NCI-H1092 (cell line): ENCODE measurements at places on chromosomes 2 and 18.

DNA sequence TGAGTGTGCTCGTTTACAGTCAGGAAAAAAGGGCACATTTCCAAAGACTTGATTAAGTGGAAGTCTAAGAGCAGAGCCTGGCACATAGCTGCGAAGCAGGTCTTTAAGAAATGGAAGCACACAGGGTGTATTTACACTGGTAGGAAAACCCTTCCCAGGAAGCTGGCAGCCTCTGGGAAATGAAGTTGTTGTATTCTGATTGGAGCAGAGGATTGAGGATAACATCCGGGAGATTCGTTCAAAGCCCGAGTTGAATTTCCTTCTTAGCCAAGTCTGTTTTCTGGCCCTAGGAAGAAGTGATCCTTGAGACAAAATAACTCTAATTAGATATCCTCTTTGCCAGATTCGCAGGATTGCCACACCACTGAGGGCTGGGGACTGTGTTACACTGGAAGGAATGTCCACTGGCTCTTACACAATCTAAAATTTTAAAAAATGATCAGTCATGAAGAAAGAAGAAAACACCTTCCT is 75.9 kb downstream of the ITGB1BP1 start:
- DNase-seq, result no peak

GRCh38 chr2:188678882-188679281 is 295.3 kb upstream of the COL3A1 start:
- no peak for DNase-seq

DNA sequence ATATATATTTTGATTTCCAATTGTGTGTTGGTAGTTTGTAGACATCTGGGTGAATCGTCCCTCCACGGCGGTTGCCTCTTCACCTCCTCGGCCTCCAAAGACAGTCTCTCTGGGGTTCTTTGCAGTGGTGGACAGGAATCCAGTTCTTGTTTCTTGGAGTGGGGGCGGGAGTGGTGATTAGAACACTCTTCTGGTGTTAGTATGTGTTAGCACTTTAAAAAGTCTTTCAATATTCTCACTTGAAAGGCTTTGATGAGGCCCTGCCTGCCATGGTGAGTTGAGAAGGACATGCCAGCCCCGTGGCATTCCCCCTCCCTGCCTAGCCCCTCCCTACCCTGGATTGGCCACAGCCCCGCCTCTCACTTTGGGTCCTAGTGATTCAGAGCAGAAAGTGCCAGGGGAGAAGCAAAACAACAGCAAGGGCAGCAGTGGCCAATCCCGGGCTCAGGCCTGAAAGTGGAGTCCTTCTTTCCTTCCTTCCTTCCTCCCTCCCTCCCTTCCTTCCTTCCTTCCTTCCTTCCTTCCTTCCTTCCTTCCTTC is 316.8 kb upstream of the HS6ST1 start:
- DNase-seq, result no peak

GRCh38 chr18:78295262-78295661 is 684.4 kb upstream of the SALL3 start:
- DNase-seq, result no peak

GRCh38 chr2:158732573-158733429 is 62.3 kb upstream of the DAPL1 start:
- DNase-seq, result no peak

DNA sequence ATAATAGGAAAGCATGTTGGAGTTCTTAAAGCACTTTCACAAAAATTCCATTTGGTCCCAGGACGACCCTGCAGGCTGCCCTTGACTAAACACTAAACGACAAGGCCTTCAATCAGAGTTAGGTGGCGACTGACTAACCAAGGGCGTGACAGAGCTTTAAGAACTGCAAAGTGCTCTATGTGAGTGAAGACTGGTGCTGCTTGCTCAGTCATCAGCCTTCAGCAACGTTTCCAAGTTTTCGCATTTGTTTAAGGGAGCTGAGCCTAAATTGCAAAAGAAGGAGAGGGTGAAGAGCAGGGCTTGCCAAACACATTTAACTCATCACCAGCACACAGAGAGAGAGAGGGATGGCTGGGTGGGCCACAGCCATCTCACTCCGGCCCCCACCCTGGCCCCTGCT is 204.7 kb upstream of the PID1 start:
- DNase-seq, result no peak

GRCh38 chr2:206158563-206159345 is 490 bp downstream of the NDUFS1 start:
- no peak for DNase-seq

- DNase-seq, result no peak
These were observed 25.9 kb upstream of the SULT1C4 start for GRCh38 chr2:108351889-108352288.

GRCh38 chr18:34314847-34315246 is 90.1 kb upstream of the NOL4 start:
- DNase-seq, result no peak

GRCh38 chr2:108612514-108613183 is 78.4 kb downstream of the LIMS1 start:
- no peak for DNase-seq

- no peak for DNase-seq
These were observed 88.4 kb downstream of the ARHGAP15 start for GRCh38 chr2:143217512-143218115.

DNA sequence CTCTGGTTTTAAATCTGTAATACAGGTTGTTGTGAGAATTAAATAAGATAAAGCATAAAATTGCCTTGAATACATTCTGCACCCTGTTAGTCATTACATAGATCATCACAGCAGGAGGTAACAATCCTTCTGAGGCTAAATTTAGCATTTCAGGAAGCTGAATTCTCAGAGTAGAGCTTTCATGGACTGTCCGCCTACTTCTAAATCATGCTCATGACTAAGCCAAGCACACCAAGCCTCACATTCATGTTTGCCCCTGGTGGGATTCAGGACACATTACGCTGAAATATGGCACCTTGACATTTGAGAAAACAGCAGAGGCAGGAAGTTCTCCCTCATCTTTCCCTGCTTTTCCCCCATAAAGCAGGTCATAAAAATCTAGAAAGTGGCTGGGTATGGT is 16.6 kb upstream of the PIK3C3 start:
- DNase-seq, result no peak

DNA sequence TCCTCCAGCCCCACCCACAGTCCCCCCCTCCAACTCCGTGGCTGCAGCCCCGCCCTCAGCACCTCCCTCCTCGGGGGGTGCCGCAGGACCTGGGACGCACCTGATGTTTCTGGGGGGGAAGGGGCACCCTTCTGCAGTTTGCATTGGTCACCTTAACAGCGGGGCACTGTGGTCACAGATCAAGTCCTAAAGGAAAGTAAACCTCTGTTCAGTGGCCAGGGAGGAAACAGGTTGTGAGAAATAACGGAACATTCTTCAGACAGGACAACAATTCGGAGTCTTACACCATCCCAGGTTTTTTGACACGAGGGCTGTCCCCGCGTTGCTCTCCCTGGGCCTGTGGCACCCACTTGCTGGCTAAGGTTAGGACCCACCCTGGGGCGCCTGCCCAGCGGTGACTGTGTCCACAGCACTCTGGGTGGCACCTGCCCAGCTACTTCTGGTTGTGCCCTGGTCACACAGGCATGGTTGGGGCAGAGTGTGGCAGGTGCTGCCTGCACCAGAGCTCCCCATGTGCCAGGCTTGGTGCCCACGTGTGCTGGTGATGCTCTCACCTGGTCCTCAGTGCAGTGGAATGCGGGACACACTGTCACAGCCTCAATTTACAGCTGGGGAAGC is 93.5 kb upstream of the OTOS start:
- no peak for DNase-seq

DNA sequence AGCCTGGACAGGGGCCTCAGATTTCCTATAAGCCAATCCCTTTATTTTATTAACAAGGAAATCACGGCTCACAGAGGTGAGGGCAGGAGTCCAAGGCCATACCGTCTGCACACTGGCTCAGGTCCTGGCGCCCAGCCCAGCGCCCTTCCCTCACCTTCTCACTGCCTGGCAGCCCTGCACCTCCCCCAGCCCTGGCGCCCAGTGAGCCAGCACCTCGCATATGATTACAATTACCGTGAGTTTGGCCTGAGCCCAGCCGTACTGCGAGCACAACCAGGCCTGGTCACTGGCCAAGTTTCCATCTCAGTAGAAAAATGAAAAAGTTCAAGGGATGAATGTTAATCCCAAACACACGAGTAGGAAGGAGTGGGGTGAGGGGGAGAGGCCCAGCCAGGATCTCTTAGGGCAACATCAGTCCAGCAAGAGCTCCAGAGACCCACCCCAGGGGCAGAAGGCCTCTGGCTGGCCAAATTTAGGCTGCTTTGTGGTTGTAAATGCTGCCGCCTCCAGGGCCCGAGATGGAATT is 68.4 kb downstream of the MCFD2 start:
- DNase-seq, result peak; percentile 87

DNA sequence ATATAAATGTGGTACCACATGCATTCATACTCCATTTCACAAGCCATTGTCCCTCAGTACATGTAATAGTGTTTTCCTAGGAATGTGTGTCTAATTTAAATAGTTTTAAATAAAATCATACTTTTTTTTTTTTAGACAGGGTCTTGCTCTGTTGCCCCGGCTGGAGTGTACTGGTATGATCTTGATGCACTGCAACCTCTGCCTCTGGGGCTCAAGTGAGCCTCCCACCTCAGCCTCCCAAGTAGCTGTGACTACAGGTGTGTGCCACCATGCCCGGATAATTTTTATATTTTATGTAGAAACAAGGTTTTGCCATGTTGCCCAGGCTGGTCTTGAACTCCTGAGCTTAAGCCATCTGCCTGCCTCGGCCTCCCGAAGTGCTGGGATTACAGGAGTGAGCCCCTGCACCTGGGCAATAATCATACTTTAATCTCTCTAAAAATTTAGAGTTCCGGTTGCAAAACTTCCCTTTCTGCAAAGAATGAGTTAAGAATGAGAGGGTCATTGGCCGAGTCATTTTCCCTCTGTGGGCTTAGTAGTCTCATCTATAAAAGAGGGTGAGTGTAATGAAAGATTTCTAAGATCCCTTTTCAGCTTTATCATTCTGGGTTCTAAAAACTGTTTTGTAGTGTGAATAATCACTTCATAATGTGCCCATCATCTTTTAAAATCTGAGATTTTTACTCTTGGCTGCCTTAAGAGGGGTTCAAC is 116.0 kb upstream of the PELI1 start:
- DNase-seq, result no peak

- no peak for DNase-seq
These were observed 145.4 kb downstream of the ALK start for GRCh38 chr2:29775937-29776336.

DNA sequence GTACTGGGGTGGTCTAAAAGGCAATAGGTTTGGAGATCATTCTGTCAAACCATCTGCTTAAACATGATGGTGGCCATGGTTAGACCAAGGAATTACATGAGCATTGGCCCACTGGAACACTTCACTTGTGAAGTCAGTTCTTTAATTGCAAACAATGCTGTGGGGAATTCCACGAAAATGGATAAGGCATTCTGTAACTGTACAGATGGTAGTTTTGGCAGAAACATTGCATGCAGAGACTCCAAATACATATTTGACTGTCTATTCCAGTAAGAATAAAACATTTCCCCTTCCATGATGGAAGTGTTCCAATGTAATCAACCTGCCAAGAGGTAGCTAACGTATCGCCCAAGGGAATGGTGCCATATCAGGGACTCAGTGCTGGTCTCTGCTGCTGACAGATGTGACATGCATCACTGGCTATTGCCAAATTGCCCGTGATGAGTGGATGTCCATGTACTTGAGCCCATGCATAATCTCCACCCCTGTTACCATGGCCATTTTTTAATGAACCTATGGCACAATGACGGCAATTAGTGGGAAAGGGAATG is 417.9 kb downstream of the CDH7 start:
- DNase-seq, result peak; percentile 33

DNA sequence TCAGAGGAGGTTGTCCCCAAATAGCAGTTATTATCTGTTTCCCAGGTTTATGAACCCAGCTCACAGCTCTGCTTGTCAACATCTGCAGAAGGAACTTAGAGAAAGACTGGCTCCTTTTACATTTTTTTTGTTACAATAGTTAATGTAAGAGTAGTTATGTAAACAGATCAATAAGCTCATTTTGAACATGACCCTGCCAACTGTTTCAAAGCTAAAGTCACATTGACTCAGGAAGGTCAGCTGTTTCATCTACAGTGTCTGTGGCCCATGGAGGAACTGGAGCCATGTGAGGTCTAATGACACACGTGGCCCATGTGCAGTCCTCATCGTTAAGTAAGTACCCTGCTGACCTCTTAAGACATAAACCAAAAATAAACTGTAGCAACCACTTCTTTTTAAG is 97.1 kb downstream of the SH3RF3 start:
- no peak for DNase-seq

DNA sequence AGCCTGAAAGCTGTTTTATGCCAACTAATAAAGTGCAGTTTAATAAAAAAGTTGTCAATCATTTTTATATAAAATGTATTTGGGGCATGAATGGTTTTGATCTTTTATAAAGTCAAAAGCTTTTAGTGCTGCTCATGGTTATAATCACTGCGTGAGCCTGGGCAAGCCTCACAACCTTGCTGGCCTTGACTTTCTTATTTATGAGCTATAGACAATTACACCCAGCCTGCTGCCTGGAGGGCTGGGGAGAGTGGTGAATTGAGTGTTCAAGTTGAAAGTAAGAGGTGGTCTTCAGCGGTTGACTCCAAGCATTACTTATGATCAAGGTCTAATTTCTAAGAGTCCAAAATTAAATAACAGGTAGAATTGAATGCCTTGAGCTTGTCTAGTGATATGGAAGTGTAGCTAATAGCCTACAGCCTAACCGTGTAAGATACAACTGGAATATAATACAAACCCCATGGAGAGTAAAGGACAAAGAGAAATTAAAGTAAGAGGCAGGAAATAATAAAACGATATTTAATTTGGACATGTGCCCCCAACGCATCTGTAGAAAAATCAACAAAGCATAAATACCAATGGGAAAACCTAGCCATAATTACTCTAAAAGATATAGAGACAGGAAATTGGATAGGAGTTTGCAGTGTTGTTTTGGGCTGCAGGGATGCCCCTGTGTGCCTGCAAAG is 106.0 kb upstream of the CYP1B1 start:
- DNase-seq, result no peak

DNA sequence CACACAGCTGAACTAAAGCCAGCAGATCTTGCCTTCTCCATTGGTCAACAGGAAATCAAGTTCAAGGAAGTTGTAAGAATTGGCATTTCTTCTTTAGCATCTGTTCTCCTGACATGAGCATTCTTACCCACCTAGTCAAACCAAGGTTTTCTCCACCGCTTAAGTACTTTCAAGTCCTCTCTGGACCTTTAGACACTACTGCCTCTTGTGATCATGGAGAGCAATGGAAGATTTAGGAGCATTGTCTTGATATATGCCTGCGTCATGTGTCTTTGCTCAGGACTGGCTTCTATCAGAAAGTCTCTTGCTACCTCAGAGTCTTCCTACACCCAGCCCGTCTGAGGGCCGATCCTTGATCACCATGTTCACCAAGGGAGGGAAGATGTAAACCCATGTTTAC is 262.2 kb downstream of the PHLPP1 start:
- no peak for DNase-seq

GRCh38 chr18:70693246-70693645 is 404.4 kb downstream of the SOCS6 start:
- DNase-seq, result no peak

- DNase-seq, result peak; percentile 10
These were observed 73.6 kb downstream of the SPATS2L start for GRCh38 chr2:200380091-200380561.
